Activated naive CD8-positive, alpha-beta T cell treated with anti-CD3 and anti-CD28 coated beads for 36 hours (primary cell): ENCODE measurements at places on chromosomes 7 and 10.

- peak; percentile 82 for DNase-seq
These were observed 26.0 kb upstream of the ZNF273 start for GRCh38 chr7:64876792-64877713.

DNA sequence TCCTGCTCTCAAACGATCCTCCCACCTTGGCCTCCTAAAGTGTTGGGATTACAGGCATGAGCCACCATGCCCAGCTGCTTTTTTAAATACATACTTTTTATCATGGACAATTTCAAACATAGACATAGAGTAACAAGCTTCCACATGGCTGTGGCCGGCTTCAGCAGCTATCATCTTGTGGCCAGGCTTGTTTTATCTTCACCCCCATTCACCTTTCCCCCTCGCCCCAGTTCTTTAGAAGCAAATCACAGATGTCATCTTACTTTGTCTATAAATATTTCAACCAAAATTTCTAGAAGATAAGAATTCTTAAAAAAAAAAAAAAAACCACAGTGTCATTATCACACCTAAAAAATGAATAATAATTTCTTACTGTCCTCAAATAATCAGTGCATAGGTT lies 5.9 kb downstream of the FOXK1 start:
- no peak for DNase-seq

DNA sequence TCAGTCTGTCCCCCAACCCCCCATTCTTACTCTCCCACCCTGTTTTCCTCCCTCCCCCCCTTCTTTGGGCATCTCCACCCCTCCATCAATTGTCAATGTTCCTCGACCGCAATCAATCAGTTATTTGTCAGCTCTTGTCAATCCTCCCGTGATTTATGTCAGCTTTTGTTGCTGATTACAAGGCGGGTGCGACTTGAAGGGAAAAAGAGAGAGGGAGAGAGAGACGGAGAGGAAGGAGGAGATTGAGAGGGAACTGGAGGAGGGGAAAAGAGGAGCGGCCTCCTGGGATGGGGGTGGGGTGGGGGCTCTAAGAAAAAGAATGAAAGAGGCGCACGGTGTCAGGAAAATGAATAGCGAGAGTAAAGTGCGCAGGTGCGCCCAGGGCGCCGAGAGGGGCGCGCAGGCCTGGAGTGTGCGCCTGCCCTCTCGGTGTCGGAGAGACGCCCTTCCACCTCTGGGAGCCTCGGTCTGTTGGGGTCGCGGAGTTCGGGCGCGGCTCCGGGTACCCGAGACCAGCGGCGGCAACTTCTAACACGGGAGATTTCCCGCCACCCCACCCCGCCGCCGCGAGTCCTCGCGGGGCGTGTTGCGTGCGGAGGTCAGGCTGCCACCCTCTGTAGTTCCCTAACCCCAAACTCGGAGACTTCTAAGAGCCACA lies 1.1 kb upstream of the ZNF503 start:
- DNase-seq, result no peak

DNA sequence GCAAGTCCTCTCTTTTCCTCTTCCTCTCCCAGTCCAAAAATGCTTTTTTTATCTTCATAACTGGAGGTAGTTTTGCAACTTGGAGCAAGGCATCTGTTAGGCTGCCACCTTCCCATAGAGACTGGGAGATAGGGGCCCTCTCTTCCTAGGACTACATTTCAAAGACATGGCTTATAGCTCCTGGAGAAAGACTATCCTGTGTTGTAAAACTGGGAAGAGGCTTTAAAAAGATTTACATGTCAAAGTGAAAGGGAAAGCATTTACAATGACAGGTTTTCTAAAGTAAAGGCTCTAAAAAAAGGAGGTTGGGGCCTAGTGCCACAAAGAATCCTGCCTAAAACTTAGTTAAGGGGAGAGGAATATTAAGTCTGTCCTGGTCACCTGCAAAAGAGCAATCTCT lies 82.2 kb upstream of the SEMA3E start:
- DNase-seq, result no peak

- DNase-seq, result no peak
These were observed 122.5 kb downstream of the SLC25A13 start for GRCh38 chr7:96199421-96199820.

- DNase-seq, result no peak
These were observed 125.2 kb upstream of the RET start for GRCh38 chr10:42951486-42952251.

GRCh38 chr7:2033586-2034135 lies 199.1 kb downstream of the MAD1L1 start:
- DNase-seq, result no peak

GRCh38 chr10:18505456-18506118 lies 145.8 kb downstream of the NSUN6 start:
- no peak for DNase-seq

GRCh38 chr7:13852281-13852968 lies 137.0 kb downstream of the ETV1 start:
- DNase-seq, result no peak

GRCh38 chr7:141585592-141586510 lies 34.6 kb downstream of the AGK start:
- peak; percentile 73 for DNase-seq

DNA sequence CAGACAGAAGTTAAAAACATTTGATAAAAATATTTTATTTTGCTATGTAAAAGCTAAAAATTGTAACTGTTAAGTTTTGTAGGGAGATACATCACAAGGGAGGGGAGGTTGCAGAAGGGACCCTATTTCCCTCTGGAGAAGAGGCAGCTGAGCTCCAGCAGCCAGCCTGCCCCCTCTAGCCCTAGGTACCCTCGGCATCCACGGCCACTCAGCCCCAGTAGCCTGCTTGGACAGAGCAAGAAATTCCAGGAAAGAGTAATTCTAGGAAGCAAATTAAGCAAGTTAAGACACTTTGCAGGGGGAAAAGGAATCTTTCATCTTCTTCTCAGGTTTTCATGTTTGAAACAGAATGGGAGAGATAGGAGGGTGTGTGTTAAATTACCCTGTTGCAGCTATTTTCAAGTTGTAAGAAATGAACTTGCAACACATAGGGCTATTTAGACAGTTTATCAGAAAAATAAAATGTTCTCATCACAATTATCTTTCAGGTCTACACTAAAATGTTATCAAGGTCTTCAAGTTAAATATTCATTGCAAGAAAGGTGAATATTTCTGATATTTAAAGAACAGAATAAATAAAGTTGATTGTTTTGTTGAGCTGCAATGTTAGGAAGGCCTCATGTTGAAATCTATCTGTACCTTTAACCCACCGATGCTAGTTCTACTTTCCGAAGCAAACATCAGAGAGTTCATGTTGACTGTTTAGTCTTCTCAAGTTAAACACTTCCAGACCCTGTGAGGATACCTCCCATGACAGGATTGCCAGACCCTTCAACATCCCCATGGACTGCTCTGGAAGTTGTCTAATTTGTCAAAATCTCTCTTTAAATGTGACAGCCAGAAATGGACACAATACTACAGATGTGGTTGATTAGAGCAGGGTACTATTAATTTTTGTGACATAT lies 5.5 kb downstream of the SGCE start:
- no peak for DNase-seq

- no peak for DNase-seq
These were observed 19.8 kb downstream of the TSPAN13 start for GRCh38 chr7:16773326-16773725.

- DNase-seq, result no peak
These were observed 34.8 kb upstream of the SEPHS1 start for GRCh38 chr10:13382703-13383398.

DNA sequence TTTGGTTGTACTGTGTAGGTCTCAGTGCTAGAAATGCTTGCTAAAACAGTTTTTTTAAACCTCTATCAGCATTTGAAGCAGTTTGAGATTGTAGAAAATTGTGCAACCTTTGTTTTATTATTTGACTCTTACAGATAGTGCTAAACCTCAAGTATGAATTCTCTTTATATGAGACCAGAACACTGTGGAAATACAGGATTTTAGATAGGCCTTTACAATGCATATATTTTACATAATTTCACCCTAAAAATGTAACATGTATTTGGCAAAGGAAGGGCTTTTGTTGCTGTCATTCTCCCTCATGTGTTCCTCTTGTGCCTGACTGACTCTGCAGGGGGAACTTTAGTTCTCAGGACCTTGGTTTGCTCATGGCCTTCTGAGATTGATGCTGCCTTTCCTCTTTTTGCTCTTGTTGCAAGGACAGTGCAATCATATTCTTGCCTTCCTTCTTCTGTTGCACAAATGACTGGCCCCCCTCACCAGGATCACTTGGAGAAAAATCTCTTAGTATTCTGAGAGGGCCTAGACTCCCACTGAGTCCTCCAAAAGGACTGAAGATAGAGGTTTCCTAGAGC lies 188.7 kb downstream of the PPP1R9A start:
- DNase-seq, result no peak

DNA sequence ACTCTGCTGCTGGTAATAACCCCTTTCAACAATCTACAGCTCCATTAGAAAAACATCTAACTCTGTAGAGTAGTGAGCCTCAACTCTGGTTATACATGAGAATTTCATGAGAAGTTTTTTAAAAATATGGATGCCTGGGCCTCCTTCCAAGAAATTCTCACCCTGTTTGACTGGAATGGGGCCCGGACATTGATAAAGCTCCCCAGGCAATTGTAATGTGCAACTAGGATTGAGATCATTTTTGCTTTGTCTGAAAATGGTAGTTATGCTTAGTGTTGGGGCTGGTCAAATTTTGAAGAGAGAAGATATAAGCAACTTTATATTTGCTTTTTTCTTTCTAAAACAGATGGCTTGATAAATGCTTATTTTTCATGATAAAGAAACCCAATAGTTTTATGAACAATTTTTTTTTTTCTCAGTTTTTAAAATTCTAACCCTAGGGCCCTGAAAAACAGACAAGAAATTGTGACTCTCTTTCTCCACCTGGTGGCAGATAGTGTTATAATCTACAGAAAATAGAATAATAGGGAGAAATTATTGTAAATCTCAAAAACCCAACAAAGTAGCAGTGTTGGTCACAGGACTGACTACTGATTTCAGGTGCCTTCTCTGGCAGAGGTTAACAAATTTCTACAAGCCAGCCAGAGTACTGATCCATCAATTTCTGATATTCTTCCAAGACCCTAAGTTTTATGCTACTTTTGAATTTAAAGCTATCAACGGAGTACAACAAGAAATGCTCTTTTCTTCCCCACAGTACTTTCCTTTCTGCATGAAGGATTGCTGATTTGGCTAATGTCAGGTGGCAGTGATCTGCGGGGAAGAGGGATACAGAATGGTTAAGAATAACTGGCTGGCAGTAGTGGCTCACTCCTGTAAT lies 174.8 kb downstream of the DKK1 start:
- no peak for DNase-seq

DNA sequence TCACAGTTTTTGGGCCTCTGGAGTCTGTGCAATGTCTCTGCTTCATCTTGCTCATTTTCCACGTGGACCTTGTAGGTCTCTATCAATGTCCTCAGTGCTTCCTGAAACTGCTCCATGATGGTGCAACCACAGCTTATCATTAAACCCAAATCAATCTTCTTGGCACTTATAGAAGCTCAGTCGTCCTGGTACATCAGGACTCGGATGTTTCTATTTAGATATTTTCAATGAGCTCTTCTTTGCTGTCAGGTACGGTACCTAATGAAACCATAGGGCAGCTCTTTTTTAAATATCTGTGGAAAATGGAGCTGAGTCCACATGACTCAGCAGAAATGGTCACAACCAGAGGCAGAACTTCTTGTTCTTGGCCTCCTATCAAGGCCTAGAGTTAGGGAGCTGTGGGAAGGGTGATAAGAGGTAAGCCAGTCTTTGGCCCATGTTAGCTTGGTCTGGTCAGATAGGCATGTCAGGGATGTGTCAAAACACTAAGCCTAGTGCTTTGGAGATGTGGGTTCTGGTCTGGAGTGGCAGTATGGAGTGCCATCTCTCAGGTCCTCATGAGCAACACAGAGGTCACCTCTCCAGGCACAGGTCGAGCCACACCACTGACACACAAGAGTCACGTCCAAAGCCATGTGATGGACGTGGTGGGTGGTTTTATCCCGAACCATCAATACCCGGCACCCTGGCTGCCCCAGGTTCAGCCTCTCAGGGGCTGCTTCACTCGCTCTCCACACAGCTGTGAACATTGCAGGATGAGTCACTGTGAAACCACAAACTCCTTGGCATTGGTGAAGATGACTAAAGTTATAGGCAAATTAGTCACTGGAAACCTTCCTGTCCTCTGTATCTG lies 87.0 kb downstream of the TBXAS1 start:
- peak; percentile 73 for DNase-seq

- no peak for DNase-seq
These were observed 74.1 kb downstream of the TACC2 start for GRCh38 chr10:122062831-122063674.

DNA sequence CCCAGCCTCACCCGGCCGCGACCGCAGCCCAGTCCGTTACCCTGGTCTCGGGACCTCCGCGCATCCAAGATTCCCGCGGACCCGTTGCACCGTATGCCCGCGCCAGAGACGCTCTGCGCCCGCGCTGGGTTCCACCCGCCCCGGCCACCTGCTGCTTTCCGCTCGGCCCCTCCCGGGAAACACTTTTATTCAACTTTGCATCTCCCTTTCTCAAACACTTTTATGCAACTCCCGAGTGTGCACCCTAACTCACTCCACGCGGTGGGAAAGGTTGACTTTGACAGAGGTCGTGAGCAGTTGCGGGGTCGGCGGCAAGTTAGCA lies at the start of gene ODAD2:
Gene ODAD2, minus strand, starts transcription at position 126 of the 322 bp plus-strand sequence. CDS start 3,937 bp downstream, outside the sequence.
- no peak for DNase-seq

DNA sequence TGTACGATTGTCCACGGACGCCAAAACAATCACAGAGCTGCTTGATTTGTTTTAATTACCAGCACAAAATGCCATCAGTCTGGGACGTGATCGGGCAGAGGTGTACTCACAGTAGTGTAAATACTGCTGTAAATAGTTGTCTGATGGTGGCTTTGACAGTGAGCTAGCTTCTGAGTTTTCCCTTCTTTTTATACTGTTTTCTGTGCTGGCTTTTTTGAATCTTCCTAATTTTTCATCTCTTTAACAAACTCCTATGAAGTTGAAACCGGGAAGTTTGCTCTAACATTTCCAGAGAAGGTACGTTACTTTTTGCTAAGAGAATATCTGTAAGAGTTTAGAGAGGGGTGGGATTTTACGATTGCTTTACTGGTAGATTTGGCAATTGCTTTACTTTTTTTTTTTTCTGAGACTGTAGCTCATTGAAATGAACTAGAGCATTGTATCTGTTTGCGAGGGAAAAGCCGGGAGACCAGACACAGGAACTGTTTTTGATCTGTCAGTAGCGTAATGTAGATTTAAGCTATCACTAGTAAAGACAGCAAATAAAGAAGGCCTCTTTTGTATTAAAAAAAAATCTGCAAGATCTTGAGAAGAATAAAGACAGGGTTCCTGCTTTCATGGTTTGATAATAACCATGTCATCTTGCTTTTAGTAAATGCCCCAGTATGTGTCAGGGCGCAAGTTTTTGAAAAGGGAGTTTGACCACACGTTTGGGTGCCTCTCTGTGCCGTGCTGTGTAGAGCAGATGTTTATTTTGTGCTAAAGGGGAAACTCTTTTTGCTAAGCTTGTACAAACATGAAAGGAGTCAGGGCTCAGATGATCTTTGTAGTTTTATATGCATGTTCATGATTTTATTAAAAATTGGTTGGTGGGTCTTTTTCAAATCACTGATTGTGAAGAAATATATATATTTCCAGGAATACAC lies 712 bp downstream of the FOXP2 start:
- no peak for DNase-seq

GRCh38 chr10:86100581-86101061 lies 266.0 kb downstream of the GRID1 start:
- no peak for DNase-seq

GRCh38 chr10:31340343-31340742 lies 21.3 kb downstream of the ZEB1 start:
- no peak for DNase-seq

- DNase-seq, result no peak
These were observed 55.6 kb upstream of the NRP1 start for GRCh38 chr10:33390046-33390445.

GRCh38 chr7:14894826-14895225 lies 7.7 kb downstream of the DGKB start:
- no peak for DNase-seq

GRCh38 chr10:110512461-110513187 lies 14.9 kb downstream of the DUSP5 start:
- DNase-seq, result peak; percentile 58
